Stimulated activated CD4-positive, alpha-beta T cell treated with anti-CD3 and anti-CD28 coated beads, Interleukin-15, amount 100 ng/mL, for 1 hour (primary cell): ENCODE measurements at places on chromosomes 1 and 21.

DNA sequence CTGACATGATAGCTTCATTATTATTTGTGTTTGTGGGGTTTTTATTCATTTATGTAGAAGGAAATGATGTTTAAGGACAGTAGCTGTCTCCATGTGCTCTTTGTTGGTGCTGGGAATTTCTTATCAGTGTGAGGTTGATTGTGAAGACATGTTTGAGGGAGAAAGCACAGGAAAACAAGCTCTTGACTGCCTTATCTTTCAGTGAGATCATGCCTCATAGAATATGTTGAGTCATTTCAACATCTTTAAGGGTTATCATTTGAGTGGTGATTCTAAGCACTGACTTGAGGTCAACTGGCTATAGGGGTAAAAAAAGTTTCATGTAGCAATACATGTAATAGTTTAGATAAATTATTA lies 405.1 kb upstream of the ADAMTS5 start:
- DNase-seq: no peak

DNA sequence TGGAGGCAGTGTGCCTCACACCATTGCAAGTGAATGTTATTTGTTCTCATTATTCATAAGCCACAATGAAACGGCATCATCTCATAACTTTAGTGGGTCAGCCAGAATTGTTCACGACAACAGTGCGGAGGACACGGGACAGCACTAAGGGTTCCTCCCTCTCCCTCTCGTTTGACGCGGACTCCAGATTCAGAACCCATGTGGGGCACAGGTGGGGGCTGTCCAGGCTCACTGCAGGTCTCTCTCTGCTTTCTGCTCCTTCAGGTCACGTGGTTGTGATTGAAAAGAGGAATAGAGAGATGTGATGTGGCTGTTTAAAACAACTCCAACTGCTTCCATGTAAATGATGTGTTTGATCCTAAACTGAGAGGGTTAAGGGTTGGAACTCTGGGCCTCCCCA lies 13.5 kb downstream of the RUNX1 start:
- DNase-seq: no peak

DNA sequence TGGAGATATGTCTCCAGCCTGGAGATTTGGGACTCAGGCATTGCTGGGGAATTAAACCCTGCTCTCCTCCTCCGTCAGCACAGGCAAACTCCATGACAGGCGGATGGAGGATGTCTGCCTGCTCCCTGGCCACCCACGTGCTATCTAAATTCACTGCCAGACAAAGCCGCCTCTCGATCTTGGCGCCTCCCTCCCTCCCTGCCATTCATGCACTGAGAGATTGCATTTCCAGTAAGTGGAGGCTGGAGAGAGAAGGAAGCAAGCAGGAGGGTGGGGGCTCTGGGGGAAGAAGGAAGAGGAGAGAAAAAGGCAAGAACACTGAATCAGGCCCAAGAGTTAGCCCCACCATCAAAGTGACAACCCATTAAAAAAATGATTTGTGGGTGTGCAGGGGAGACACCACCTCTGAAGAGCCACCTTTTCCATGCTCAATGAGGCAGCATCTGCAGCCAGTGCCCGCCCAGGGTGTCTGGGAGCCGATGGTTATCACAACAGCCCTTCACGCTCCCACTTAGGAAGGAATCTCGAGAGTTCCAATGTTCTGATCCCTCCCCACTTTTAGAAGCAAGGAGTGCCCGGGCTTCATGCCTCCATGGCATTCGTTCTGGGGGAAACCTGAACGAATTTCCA lies 183.0 kb downstream of the HIVEP3 start:
- no peak for DNase-seq

DNA sequence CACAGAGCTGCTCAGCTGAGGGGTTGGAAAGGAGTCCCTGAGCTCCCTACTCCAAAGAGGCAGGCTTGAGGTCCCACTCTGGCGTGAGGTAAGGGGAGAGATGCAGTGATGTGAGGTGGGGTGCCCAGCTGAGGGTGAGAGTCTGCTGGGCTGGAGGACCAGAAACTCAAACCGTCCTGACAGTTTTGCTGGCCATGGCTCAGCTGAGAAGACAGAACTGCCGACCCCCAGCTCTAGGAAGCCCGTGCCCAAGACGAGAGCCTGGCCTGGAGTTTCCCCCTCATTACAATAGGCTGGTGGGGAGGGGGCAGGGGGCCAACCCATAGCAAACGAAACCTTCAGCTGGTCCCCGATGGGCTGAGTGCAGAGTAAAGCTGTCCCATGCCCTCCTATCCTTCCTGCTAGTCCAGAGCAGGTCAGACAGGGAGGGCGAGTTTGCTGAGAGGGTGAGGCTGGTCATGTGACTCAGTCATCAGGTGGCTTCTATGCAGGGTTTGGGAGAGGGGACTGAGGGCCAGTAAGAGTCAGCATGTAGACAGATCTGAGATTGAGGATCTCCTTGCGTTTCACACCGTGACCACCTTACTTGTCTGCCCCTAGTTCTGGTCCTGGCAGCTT lies 129.3 kb downstream of the PRDM2 start:
- DNase-seq: no peak

- DNase-seq: no peak
Observed at GRCh38 chr1:16938351-16939321, 16.9 kb downstream of the CROCC start.

DNA sequence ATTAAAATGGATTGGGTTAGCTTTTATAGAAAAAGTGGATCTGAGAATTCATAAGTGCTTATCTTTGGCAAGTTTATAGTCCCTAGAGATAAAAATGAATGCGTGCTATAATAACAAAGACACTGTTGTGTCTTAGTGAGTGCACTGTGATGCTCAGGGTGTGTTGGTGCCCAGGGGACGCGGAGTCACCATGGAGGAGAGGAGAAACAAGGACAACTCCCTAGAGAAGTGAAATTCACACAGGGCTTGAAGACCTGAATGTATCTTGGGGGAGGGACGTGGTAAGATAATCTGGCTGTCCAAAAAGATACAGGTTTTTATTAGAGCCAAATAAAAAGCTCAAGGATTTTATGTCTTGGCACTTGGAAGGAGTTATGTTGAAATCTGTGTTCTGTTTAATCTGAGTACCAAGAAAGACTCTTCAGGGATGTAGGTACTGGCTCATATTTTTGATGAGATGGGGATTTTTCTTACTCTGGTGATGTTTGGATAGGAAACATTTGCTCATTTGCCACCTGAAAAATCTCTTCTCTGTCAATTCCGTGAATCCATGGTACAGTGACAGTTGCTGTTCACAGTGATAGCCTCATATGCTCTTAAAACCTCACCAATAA lies 9.6 kb downstream of the SMYD2 start:
- no peak for DNase-seq

- DNase-seq: no peak
Observed at GRCh38 chr1:115423776-115424175, 85.7 kb upstream of the NGF start.

- DNase-seq: no peak
Observed at GRCh38 chr1:19665186-19665495, 466 bp downstream of the HTR6 start.
